GM06990 (cell line): ENCODE measurements at places on chromosomes 13 and 19.

GRCh38 chr19:55444646-55445045, 1.5 kb upstream of the SHISA7 start:
- DNase-seq: no peak

DNA sequence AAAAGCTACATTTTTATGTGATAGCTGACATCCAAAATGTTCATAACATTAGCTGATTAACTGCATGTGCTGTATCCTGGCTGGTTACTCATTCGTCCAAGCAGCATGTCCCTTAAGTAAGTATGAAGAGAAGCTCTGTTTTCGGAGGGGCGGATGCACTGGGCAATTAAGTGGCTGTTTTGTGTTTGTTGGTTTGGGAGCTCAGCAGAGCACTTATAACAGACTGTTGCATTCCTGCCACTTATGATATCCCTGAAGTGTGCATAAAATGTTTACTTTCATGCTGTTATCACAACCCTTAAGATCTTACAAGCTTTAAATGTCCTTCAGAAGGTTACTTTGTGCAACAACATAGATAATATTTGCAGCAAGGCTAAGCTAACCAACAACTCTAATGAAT, 264.1 kb downstream of the NALCN start:
- no peak for DNase-seq

- no peak for DNase-seq
Observed at GRCh38 chr19:55683449-55684261, 8.6 kb downstream of the EPN1 start.

DNA sequence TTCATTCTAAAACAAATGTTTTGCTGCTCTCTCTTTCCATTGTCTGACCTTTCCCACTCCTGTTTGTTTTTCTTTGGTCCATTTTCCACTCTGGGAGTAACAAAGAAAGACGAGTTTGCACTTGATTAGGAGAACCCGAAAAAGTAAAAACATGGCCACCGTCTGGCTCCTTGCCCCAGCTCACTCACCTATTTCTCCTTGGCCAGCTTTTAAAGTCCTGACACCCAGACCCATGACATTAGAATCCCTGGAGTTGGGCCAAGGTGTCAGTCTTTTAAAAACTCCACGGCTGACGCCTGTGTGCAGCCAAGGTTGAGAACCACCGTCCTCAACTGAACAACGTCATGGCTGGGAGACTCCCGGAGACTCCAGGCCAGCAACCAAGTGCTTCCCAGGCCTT, 63.6 kb upstream of the FLT1 start:
- DNase-seq: no peak

- no peak for DNase-seq
Observed at GRCh38 chr13:80823472-80823871, 482.5 kb upstream of the SPRY2 start.

GRCh38 chr19:47618771-47619170, 9.8 kb downstream of the BICRA start:
- no peak for DNase-seq

GRCh38 chr13:44667943-44668342, 91.8 kb upstream of the TSC22D1 start:
- DNase-seq: peak; percentile 41

GRCh38 chr13:60869941-60870613, 473.1 kb downstream of the TDRD3 start:
- DNase-seq: no peak

DNA sequence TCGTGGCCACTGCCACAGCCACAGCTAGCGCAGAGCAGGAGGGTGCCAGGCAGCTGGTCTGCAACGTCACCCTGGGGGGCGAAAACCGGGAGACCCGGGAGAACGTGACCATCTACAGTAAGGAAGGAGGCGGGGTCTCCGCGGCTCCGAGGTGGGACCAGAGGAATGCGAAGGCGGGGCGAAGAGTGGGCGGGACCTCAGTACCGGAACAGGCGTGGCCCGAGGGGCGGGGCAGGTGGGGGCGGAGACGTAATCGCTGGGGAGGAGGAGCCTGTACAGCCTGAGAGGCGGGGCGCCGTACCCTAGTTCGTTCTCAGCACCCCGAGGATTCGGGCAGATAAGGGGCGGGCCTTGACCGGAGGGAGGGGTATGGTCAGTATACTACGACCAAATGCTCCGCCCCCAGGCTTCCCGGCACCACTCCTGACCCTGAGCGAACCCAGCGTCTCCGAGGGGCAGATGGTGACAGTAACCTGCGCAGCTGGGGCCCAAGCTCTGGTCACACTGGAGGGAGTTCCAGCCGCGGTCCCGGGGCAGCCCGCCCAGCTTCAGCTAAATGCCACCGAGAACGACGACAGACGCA, 2.5 kb downstream of the ICAM5 start:
- DNase-seq: peak; percentile 85

DNA sequence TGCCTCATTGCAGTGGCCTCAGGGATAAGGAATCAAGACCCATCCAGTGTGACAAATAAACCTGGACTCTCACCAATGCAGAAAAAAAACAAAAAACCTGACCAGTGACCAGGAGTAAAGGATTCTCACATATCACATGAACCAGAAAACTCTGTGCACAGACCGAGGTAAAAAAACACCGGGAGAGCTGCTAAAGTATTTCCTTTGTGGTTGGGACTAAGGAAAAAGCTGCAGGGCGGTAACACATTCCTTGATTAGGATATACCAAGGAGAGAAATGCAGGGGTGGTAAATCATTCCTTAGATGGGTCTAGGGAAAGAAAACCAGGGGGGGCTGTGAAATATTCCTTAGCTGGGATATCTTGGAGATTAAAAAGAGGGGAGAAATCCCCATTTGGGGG, 64.8 kb upstream of the ZNF85 start:
- no peak for DNase-seq

GRCh38 chr19:18865973-18866799, 29.8 kb downstream of the CERS1 start:
- DNase-seq: peak; percentile 71

DNA sequence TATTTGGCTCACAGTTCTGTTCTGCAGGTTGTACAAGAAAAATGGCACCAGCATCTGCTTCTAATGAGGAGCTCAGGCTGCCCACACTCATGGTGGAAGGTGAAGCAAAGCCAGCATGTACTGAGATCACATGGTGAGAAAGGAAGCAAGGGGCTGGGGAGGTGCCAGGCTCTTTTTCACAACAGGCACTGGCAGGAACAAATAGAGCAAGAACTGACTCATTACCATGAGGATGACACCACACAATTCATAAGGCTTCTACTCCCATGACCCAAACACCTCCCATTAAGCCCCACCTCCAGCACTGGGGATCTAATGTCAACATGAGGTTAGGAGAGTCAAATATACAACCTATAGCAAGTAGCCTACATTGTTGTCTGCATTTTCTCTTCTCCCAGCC, 522.6 kb downstream of the RFC3 start:
- DNase-seq: no peak
